Calu3 (cell line): ENCODE measurements at places on chromosomes 2 and 18. TPM values are rescaled to one million over a fixed set of nuclear protein-coding genes. Genes with fewer than 3 reads are reported as not detected.
A peak's percentile ranks its signal among the peaks of the same experiment; 100 is the strongest.

SRD5A2 gene
- total RNA-seq: not detected in 2 replicates

DNA sequence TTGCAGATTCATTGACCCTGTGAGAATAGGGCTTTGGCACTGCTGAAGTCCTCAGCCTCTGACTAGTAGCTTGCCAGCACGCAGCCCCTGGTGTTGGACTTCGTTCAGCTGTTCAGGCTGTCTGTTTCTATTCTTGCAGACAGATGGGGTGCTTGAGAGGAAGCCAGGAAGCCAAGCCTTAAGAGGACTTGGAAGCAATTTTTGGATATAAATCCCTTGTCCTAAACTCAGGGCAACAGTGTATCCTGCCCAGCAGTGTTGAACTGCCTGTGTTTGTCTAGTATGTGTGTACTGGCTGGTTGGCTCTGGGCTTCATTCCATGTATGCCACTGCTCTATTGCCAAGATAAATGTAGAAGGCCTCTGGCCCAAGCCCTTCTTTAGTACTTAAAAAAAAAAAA lies 108.6 kb downstream of the COMMD1 start:
- H3K27ac ChIP-seq: no peak overlapping the region
- DNase-seq: no peak
- H3K27me3 ChIP-seq: no peaks in the 10 kb centered on the region
- H3K36me3 ChIP-seq: no peaks in the 10 kb centered on the region
- H3K4me1 ChIP-seq: no peaks in the 10 kb centered on the region

DNA sequence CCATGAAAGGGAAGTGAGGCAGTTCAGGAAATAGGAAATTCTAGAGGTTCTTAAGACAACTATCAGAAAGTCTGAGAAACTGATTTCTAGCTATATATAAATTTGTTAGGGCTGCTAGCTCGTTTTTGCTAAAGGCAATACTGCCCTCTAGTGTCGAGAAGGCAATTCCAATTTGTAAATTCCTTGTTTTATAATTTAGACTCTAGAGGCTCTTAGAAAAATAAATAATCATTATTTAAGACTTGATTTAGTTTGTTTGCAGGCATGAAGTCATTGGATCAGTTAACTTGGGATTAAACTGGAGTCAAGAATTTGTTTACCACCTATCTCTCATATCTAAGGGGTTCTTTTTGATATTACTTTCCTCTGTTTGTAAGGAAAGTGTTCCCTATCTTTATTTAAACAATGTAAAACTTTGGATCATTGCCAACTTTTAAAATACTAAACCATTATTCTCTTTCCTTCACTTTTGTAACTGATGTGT lies 66.2 kb downstream of the ACVR2A start:
- no peak overlapping the region for H3K4me3 ChIP-seq
- DNase-seq: peak; percentile 43
- no peak overlapping the region for H3K27ac ChIP-seq
- peaks cover 4% of the 10 kb centered on the region for H3K36me3 ChIP-seq

RAMP1 gene
- 9.6 and 9.8 TPM in 2 replicates for total RNA-seq

LYG1 gene
- total RNA-seq: 2.3 and 3.5 TPM in 2 replicates

DNA sequence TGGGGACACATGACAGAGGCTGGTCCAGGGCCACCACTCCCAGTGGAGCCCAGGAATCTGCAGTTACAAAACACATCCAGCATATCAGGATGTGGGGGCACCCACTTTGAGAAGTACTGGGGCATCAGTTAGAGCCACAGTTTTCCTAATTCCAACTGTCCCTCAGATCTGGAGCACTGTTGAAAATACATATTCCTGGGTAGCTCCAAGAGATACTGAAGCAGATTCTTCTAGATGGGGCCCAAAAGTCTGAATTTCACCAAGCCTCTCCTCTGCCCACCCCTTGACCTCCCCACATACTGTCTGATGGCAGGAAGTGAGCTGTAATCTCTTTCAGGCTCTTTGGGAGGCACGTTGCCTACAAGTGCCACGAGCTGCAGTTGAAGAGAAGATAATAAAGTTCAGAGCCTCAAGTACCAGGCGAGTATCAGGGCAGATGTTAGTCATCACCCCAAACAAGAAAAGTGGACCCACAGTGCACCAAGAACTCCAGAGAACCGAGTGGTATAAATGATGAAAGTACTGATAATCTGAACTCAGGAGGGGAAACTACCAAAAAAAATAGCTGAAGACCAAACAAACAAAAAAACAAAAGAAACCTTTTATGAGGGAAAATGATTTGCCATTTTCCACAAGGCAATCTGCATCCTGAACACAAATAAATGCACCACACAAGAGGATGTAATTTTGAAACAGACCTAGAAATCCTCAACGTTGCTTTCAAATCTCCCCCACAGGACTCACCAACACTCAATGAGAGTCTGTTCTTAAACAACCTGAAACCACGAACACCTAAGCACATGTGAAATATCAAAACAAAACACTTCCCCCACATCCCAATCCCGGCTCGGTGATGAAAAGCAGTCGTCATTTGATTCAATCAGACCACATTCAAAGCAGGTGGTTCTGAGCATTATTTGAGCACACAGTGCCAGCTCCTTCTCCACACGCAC lies 98.7 kb downstream of the TCF4 start:
- H3K27me3 ChIP-seq: no peaks in the 10 kb centered on the region
- H3K36me3 ChIP-seq: no peaks in the 10 kb centered on the region
- no peak for DNase-seq
- no peaks in the 10 kb centered on the region for H3K4me1 ChIP-seq

DNA sequence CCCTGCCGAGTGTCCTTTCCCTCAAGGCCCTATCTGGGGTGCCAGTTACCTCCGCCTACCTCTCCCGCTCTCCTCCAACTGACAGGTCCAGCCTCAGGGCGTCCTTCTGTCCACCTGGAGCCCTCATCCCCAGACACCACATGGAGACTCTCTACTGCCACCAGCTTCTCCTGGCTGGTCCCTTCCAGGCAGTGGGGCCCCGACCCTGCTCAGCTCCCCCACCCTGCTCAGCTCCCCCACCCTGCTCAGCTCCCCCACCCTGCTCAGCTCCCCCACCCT lies 74.0 kb upstream of the ODC1 start:
- no peaks in the 10 kb centered on the region for H3K36me3 ChIP-seq
- no peak overlapping the region for H3K4me3 ChIP-seq
- DNase-seq: no peak
- no peak overlapping the region for H3K27ac ChIP-seq
- peaks cover 27% of the 10 kb centered on the region for H3K27me3 ChIP-seq

- H3K4me3 ChIP-seq: no peak overlapping the region
- no peak for DNase-seq
- H3K27me3 ChIP-seq: peaks cover 36% of the 10 kb centered on the region
- peaks cover 7% of the 10 kb centered on the region for H3K4me1 ChIP-seq
- no peak overlapping the region for H3K27ac ChIP-seq
Measured at GRCh38 chr2:8840475-8841091, 3.2 kb upstream of the KIDINS220 start.

SERPINB2 gene
- 39.2 and 85.1 TPM in 2 replicates for total RNA-seq

GRHL1 gene
- 9.0 and 11.7 TPM in 2 replicates for total RNA-seq

DUSP19 gene
- 1.6 and 2.7 TPM in 2 replicates for total RNA-seq

- H3K27ac ChIP-seq: no peak overlapping the region
- no peak for DNase-seq
- H3K36me3 ChIP-seq: no peaks in the 10 kb centered on the region
- H3K4me1 ChIP-seq: no peaks in the 10 kb centered on the region
Measured at GRCh38 chr2:121902171-121902591, 146.7 kb downstream of the TSN start.

GRCh38 chr2:68203587-68203986 lies 45.9 kb downstream of the PNO1 start:
- DNase-seq: no peak
- H3K36me3 ChIP-seq: peaks cover 15% of the 10 kb centered on the region
- H3K4me1 ChIP-seq: peaks cover 27% of the 10 kb centered on the region
- no peaks in the 10 kb centered on the region for H3K27me3 ChIP-seq

RSAD2 gene
- 37.2 and 137 TPM in 2 replicates for total RNA-seq

REG1A gene
- not detected in 2 replicates for total RNA-seq

- H3K4me3 ChIP-seq: no peak overlapping the region
- no peak overlapping the region for H3K27ac ChIP-seq
- DNase-seq: no peak
Measured at GRCh38 chr2:38515155-38516074, 87.3 kb downstream of the HNRNPLL start.

DNA sequence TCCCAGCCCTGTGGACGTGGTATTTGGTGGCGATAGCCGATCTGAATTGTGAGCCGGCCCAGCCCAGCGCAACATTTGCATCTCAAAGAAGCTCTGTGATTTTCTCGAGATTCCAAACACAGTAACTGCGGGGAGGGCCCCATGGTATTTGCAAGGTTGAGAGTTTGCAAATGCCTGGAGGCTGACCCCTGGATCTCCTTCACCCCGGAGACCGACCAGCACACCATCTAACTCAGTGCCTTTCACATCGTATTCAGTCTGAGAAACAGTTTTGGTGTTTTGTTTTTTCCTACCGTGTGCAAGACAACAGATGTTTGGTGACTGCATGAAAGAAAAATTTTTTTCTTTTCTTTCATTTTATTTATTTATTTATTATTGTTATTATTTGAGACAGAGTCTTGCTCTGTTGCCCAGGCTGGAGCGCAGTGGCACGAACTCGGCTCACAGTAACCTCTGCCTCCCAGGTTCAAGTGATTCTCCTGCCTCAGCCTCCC lies 40.3 kb downstream of the MYCN start:
- no peak overlapping the region for H3K4me3 ChIP-seq
- H3K27me3 ChIP-seq: no peaks in the 10 kb centered on the region
- no peaks in the 10 kb centered on the region for H3K36me3 ChIP-seq
- H3K27ac ChIP-seq: no peak overlapping the region
- H3K4me1 ChIP-seq: peaks cover 21% of the 10 kb centered on the region

GRCh38 chr2:151996243-151997003 lies 102.4 kb downstream of the CACNB4 start:
- H3K36me3 ChIP-seq: no peaks in the 10 kb centered on the region
- DNase-seq: no peak
- H3K4me3 ChIP-seq: no peak overlapping the region
- peaks cover 18% of the 10 kb centered on the region for H3K27me3 ChIP-seq
- no peak overlapping the region for H3K27ac ChIP-seq

DNA sequence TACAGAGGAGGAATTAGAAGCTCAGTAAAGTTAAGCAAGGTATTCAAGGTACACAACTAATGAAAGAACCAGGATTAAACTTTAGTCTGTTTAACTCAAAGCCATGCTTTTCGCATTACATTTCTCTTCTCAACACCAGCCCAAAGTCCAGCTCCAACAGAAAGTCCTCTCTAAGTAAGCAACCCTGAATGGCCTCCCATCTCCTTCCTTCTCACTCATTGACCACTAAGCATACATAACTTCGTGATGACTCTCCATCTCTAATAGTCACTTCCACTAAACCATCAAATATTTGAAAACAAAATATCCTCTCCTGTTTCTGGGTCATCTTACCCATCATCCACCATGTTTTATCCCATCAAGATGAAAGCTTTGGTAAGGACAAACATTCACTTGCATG lies 219.8 kb downstream of the RAD51AP2 start:
- no peak overlapping the region for H3K4me3 ChIP-seq
- no peak for DNase-seq
- H3K27ac ChIP-seq: no peak overlapping the region
- no peaks in the 10 kb centered on the region for H3K4me1 ChIP-seq

GRCh38 chr2:173922068-173922467 lies 43.1 kb downstream of the SP3 start:
- H3K4me1 ChIP-seq: peaks cover 24% of the 10 kb centered on the region
- no peak overlapping the region for H3K27ac ChIP-seq
- DNase-seq: no peak
- peaks cover 16% of the 10 kb centered on the region for H3K36me3 ChIP-seq
- no peaks in the 10 kb centered on the region for H3K27me3 ChIP-seq

TUBA3E gene
- total RNA-seq: not detected in 2 replicates

ZCCHC2 gene
- 43.5 and 61.4 TPM in 2 replicates for total RNA-seq

- no peaks in the 10 kb centered on the region for H3K27me3 ChIP-seq
- DNase-seq: no peak
- no peaks in the 10 kb centered on the region for H3K36me3 ChIP-seq
- H3K27ac ChIP-seq: no peak overlapping the region
Measured at GRCh38 chr18:21979759-21980158, 189.6 kb upstream of the GATA6 start.

- H3K27me3 ChIP-seq: no peaks in the 10 kb centered on the region
- H3K36me3 ChIP-seq: peaks cover 43% of the 10 kb centered on the region
- no peak overlapping the region for H3K4me3 ChIP-seq
- no peak for DNase-seq
- no peak overlapping the region for H3K27ac ChIP-seq
Measured at GRCh38 chr2:190986221-190986953, 27.6 kb downstream of the STAT1 start.
